H1 (cell line): ENCODE measurements at places on chromosomes 5 and 9. TPM values are rescaled to one million over a fixed set of nuclear protein-coding genes. Genes with fewer than 3 reads are reported as not detected.

- no peak for DNase-seq
Measured at GRCh38 chr9:111356481-111357244, 26.6 kb upstream of the OR2K2 start.

The TTC1 gene
- total RNA-seq = 63.9 TPM in 2 replicates

- DNase-seq = no peak
Measured at GRCh38 chr5:8689773-8690172, 820.8 kb downstream of the MTRR start.

The EIF4EBP3 gene
- 8.9 and 11.7 TPM in 2 replicates for total RNA-seq

DNA sequence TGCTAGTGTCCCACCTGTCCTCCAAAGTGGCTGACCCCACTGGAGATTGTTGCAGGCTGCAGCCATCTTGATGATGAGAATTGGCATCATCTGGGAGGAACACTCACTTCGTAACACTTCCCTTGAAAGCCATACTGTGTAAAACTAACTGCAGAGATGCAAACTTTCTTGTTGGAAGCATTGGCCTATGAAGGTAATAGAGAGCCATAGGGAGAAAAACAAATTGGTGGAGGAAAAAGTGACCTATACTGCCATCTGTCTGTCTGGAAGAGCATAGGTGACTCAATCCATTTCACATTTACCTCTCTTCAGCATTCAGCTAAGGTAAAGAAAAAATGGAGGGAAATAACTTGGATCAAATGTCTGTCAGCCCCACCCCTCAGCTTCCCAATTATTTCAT lies 473.4 kb downstream of the NTRK2 start:
- no peak for DNase-seq

The GPX3 gene
- 26.4 and 27.8 TPM in 2 replicates for total RNA-seq

The CMYA5 gene
- total RNA-seq = 0.65 and 0.95 TPM in 2 replicates
